ENCODE measurements at places on chromosomes 4 and X.

DNA sequence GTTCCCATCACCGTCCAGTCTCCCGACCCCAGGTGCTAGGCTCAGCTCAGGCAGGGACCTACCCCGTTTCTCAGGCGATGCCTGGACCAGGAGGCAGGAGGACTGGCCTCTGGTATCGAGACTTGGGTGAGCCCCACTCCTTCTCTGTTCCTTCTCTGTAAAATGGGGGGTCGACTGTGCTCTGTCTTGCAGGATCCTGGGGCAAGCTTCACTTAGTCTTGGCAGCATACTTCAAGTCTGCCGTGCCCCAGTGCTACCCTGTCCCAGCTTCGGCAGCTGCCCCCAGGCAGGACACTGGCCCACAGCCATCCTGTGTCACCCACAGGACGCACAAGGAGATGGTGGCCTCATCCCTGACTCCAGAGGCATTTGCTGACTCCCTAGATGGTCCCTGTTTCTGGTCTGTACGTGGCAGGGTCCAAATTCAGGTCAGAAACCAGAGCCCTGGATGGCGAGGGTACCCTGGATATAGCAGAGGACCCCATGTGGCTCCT lies 7.0 kb upstream of the HAUS7 start:
- no peak for DNase-seq

- no peak for DNase-seq
Measured at GRCh38 chr4:9792381-9792780, 10.9 kb downstream of the DRD5 start.

- DNase-seq = no peak
Measured at GRCh38 chr4:111028795-111029194, 405.9 kb upstream of the PITX2 start.

GRCh38 chrX:38260231-38260630 lies 39.6 kb upstream of the SRPX start:
- DNase-seq = no peak

- DNase-seq = peak; percentile 21
Measured at GRCh38 chr4:98929341-98930267, 671 bp upstream of the EIF4E start.

GRCh38 chr4:139975830-139976272 lies 178.1 kb downstream of the MAML3 start:
- no peak for DNase-seq

GRCh38 chr4:6095023-6095752 lies 77.0 kb upstream of the C4orf50 start:
- no peak for DNase-seq

DNA sequence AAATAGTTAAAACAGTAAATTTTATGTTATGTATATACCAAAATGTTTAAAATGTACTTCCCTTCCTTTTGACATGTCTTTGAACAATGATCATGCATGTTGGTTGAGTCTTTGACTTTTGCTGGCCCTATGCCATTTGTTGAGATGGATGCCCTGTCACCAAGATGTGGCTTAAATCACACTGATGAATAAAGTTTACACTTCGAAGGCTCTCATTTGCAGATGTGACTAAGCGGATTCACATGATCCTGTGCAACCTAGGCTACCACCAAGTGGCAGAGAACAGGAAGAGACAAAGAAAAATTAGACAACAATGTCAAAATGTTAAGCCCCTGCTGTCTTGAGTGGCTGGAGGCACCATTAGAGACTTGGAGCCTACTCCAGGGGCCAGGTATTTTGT lies 139.9 kb downstream of the RAB28 start:
- DNase-seq = no peak

GRCh38 chr4:46081248-46081647 lies 42.6 kb downstream of the GABRG1 start:
- no peak for DNase-seq

- DNase-seq = no peak
Measured at GRCh38 chrX:123477673-123478072, 255.2 kb downstream of the THOC2 start.

- DNase-seq = no peak
Measured at GRCh38 chrX:138018145-138018799, 452.3 kb downstream of the ZIC3 start.

DNA sequence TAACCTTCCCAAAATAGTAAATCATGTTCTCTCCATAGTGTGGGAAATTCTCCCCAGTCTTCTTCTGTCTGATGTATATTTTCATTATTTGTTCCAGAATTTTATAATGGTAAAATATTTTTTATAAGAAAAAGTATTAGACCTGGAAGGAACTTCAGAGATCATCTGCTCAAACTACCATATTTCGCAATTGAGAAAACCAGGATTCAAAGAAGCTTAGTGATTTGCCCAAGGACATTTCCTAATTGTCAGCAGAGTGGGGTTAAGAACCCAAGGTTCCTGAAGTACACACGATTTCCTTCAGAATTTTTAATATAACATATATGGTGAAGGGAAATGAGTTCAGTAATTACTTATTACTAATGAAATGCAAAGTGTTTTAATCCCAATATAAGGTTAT lies 24.1 kb downstream of the OCIAD1 start:
- no peak for DNase-seq

DNA sequence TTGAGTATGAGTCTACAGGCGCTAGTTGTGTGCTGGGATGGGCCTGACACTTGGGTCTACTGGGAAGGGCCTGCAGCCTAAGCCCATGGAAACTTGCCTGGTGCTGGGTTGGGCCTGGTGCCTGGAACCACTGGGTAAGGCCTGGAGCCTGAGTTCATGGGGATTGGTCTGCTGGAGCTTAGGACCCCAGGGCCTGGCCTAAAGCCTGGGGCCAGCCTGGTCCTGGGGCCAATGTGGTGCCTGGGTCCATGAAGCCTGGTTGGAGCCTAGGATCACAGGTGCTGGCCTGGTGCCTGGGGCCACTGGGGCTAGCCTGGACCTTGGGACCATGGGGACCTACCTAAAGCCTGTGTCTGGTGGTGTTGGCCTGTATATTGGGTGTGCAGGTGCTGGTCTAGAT lies 270.3 kb upstream of the GRIA3 start:
- DNase-seq = no peak

- peak; percentile 36 for DNase-seq
Measured at GRCh38 chrX:10677490-10677889, 57.1 kb upstream of the MID1 start.

GRCh38 chr4:168765726-168766125 lies 244.3 kb downstream of the CBR4 start:
- DNase-seq = no peak

DNA sequence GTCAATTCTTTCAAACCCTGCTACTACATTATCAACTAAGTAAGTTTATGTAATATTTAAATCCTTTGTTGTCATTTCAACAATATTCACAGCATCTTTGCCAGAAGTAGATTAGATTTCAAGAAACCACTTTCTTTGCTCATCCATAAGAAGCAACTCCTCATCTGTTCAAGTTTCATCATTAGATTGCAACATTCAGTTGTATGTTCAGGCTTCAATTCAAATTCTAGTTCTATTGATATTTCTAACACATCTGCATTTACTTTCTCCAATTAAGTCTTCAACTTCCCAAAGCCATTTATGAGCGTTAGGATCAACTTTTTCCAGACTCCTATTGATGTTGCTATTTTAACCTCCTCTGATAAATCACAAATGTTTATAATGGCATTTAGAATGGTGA lies 66.1 kb downstream of the BMP3 start:
- no peak for DNase-seq

DNA sequence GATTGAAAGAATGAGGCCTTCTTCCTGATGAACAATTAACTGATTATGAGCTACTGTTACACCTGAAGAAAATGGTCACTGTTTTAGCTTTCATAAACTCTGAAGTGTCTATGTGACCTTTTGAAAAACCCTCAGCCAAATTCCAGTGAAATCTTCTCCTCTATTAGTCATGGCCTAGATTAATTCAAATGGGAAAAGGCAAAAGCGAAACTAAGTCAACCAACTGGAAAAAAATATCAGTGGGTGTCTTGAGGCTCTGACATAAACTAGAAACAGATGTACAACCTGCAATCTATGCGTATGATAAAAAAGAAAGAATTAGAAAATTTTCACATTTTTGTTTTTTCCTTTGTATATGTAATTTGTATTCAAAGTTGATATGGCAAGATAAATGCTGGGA lies 169.4 kb upstream of the BANK1 start:
- DNase-seq = no peak

DNA sequence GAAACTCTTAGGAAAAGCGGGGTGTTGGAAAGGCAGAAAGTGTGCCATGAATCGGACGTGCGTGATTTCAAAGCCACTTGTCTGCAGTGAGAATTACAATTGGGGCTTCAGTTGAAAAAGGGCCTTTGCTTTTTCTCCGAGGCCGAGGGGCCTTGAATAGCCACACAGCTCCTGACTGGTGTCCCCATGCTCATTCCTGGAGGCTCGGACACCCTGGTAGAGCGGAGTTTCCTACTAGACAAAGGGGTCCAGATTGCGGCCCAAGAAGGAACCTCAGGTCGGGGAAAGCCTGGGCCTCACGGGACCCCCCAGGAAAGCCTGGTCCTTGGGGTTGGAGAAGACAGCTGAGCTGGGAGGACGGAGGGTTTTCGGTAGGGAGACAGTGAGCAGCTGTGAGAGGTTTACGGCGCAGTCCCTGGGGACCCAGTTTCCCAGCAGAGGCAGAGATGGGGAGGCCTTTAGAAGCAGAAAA lies 3.0 kb upstream of the SHOX start:
- no peak for DNase-seq

DNA sequence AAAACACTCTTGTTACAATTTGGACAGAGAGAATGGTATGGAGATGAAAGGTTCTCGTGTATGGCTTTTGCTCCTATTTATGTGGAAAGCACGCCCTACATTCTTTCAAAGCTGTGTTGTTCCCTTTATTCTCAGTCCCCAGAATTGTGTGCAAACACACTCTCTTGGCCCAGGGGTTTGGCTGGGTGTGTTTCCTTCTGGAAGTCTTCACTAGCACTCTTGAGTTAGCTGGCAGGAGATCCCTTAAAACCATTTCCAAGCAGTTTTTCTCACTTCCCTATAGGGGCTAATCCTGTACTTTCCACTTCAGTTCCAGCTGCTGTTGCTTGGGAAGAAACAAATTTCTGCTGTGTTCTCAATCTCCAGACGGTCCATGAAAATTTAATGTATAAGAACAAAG lies 35.1 kb downstream of the FHL1 start:
- no peak for DNase-seq

DNA sequence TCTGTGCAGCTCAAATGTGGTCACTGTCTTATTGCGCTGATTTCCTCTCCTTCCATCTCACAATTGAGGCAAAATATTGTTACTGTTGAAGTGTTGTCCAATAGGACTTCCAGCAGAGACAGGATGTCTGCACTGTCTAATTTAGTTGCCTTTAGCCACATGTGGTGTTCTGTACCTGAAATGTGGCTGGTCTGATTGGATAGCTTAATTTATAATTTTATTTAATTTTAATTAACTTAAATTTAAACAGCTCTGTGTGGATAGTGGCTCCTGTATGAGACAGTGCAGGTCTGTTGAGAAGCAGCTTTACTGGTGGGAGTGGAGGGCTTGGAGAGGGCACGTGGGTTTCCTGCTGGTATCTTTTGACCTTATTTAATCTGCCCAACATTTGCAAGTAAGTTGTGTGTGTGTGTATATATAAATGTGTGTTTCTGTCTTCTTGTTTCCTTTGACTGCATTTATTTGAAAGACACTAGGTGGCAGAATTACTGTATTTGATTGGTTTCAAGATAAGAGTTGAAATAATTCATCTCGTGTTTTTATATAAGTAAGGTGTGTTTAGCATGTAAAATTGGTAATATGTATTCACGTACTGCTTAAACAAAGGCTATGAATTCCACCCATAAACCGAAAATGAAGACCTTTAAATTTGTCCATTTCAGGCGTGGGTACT lies 55.3 kb upstream of the MSANTD1 start:
- no peak for DNase-seq

- DNase-seq = no peak
Measured at GRCh38 chr4:118290951-118291350, 61.9 kb downstream of the PRSS12 start.

GRCh38 chr4:88216395-88216794 lies 58.0 kb upstream of the ABCG2 start:
- DNase-seq = no peak

- DNase-seq = no peak
Measured at GRCh38 chrX:133541021-133541420, 125.7 kb upstream of the GPC4 start.

- DNase-seq = no peak
Measured at GRCh38 chrX:39204353-39204752, 403.1 kb downstream of the MID1IP1 start.

GRCh38 chr4:85659610-85660218 lies 184.8 kb downstream of the ARHGAP24 start:
- no peak for DNase-seq

DNA sequence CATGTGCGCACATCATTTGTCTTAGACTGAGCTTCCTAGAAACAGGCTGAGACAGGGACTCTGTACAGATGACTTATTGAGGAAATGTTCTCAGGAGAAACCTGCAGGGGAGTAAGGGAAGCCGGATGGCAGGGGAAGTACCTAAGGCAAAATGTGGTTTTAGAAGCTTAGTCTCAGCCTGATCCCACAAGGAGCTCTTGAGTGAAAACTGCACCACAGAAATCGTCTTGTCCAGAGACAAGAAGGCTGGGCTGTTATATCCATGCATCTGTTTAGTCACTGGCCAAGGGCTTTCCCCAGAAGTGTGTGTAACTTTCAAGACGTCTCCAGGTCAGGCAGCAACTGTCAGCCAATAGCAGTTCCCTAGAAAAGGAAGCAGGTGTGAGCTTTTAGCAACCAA lies 86.0 kb downstream of the FUNDC1 start:
- DNase-seq = no peak

- no peak for DNase-seq
Measured at GRCh38 chrX:141279476-141279875, 37.2 kb upstream of the SPANXC start.

DNA sequence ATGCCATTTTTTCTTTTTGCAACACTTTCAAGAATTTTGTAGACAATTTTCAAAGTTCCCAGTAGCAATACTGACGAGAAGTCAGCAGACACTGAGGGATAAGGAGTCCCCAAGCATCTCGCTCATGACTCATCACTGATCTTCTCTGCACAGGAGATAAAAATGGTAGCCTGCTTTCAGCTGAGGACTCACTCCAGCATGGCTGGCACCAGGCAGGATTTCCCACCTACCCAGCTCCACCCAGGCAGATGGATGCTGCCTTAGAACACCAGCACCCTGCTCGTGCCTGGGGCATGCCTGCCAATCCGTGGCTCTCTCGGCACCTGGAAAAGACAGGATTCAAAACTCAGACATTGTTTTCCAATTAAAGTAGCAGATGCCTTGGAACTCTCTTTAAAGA lies 24.9 kb downstream of the JAKMIP1 start:
- DNase-seq = peak; percentile 47

DNA sequence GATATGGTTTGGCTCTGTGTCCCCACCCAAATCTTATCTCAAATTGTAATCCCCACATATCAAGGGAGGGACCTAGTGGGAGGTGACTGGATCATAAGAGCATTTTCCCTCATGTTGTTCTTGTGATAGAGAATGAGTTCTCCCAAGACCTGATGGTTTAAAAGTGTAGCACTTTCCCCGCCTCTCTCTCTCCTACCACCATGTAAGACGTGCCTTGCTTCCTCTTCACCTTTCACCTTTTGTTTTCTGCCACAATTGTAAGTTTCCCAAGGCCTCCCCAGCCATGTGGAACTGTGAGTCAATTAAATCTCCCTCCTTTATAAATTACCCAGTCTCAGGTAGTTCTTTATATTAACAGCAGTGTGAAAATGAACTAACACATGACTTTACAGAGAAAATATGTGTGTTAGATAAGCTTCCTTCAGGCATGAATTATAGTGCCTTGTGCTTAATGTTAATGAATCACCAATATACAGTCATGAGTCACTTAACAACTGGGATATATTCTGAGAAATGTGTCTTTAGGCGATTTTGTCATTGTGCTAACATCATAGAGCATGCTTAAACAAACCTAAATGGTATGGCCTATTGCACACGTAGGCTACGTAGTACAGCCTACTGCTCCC lies 37.9 kb downstream of the PDGFC start:
- DNase-seq = no peak

Measured in head of caudate nucleus (tissue), 42 donors.